Neural cell (in vitro differentiated cells): ENCODE measurements at places on chromosomes 3 and 15. TPM values are rescaled to one million over a fixed set of nuclear protein-coding genes. Genes with fewer than 3 reads are reported as not detected.

The BNIP2 gene
- polyA plus RNA-seq = 142 and 170 TPM in 2 replicates

The SAMD7 gene
- polyA plus RNA-seq = not detected in 2 replicates

The CDCP1 gene
- polyA plus RNA-seq = not detected in 2 replicates

The ITIH4 gene
- 16.3 and 29.5 TPM in 2 replicates for polyA plus RNA-seq

The ALS2CL gene
- polyA plus RNA-seq = 0.11 and 0.52 TPM in 2 replicates

The PATL2 gene
- polyA plus RNA-seq = not detected in 2 replicates

The GOLGA8R gene
- polyA plus RNA-seq = 0.06 TPM in 1 of 2 replicates, not detected in the other

The DNAH1 gene
- polyA plus RNA-seq = 5.4 and 6.0 TPM in 2 replicates

The ITIH1 gene
- not detected in 2 replicates for polyA plus RNA-seq

The TNNC1 gene
- 2.2 TPM in 1 of 2 replicates, not detected in the other for polyA plus RNA-seq

The APEH gene
- polyA plus RNA-seq = 98.4 and 119 TPM in 2 replicates

The AP3B2 gene
- 64.2 and 81.9 TPM in 2 replicates for polyA plus RNA-seq
